ENCODE measurements at places on chromosomes 6 and 20.

DNA sequence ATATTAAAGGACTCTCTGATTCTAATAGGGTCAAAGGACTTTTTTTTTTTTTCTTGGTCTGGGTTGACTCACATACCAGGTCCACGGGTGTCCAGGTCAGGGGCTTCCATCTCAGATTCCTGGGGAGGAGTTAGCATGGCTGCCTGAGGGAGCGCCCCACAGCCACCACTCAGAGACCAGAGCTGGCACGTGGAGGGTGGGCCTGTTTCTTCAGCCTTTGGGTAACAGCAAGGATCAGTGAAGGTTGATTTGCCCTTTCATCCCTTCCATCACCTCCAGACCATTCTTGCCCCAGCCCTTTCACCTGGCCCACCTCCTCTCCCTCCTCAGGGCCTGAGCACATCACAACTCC, 5.9 kb upstream of the GPSM3 start:
- DNase-seq: no peak

DNA sequence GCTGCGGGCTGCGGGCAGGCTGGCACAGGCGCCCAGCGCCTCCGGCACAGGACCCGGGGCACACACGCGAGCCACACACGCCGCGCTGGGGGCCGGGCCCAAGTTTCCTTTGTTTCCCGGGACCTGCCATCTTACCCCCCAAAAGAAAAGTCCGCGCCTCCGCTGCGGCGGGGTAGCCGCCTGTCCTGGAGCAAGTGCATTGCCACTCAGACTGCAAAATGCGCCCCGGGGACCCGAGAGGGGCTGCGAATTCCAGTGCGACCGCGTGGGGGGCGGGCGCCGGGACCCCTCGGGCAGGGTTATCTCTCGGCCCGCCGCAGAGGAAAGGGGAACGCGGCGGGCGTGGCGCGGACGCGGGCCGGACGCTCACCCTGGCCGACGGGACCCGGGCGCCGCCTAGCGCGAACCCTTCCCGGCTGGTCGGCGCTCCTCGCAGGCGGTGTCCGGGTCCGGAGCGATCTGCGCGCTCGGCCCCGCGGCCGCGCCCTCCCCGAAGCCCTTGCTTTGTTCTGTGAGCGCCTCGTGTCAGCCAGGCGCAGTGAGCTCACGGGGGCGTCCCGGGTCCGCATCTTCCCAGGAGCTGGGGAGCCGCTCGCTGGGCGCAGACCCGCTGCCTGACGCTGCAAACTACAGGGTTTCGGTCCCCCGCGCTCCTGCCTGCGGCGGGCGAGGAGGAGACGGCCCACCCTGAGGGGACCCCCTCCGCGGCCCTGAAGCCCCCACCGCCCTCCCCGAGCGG, 639 bp upstream of the CD24 start:
- DNase-seq: no peak

DNA sequence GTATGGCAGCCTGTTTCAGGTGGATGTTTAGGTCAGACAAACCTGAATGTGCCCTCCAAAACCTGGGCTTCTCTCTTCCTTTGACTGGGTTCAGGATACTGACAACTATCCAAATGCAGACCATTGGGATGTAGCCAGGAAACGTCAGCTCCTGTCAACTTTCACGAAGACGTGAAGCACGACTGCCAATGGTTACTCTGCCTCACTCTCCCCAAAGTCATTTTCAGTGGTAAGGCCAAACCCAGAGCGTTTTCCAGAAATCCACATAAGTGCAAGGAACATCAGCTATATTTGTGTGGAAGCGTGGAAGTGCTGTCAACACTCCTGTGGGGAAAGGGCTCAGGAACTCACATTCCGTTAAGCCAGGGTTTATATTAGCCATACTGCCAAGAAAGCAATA, 20.1 kb upstream of the RCAN2 start:
- no peak for DNase-seq

DNA sequence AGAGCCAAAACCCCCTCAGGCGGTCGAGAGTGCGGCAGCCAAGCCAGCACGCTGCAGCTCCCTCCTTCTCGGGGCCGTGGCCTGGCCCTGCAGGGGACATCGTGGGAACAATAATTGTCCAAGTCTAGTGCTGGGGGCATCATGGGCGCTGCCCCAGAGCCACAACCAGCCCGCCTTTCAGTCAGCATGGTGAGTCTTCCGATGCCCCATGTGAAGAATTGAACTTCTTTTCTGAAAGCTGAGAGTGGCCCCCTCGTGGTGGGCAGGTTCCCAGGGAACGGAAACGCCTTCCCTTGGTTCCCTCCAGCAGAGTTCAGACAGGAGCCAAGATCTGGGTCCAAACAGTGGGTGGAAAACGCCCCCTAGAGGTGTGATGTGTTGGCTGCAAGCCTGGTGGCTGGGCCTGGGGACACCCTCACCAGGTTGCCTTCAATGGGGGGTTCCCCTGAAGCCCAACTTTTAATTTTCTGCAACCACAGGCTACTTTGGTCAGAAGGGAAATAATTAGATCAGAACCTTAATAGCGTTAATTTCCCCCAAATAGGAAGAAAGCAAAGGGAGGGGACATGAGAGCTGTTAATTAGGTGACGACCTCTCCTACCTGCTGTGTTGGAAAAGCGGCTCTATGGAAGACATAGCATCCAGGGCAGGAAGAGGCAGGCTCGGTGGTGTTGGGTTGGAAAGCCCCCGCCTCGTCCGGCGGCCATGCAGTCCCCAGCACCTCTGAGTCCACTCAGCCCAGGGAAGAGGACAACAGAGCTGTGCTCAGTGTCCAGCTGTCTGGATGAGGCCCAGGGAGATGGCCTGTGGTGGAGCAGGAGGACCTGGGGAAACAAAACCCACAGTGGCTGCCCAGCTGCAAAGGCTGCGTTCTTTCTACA, 4.7 kb upstream of the MRGBP start:
- DNase-seq: peak; percentile 61

- DNase-seq: no peak
Observed at GRCh38 chr6:157229132-157229618, 94.1 kb downstream of the TMEM242 start.

- no peak for DNase-seq
Observed at GRCh38 chr6:80434691-80435350, 328.4 kb downstream of the BCKDHB start.

DNA sequence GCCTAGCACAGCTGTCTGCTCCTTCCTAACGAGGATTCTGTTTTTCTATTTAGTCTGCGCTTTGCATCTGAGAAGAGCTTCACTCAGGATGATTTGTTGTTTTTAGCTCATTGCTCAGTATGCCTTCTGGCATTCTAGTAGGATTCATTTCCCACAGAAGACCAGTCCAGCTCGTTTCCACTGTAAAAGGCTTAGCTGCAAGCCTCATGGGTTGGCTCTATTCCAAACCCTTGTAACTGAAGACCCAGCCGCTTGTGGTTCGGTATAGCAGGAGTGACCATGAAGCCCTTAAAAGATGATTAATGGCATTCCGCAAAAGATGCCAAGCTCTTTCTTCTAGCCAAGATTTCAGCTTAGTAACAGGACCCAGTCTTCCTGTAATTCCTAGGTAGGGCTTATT, 7.2 kb downstream of the ADGRF1 start:
- no peak for DNase-seq

GRCh38 chr6:135936606-135937005, 85.1 kb downstream of the PDE7B start:
- no peak for DNase-seq

GRCh38 chr6:100426241-100426640, 38.5 kb downstream of the SIM1 start:
- no peak for DNase-seq

GRCh38 chr6:90803956-90804355, 217.1 kb upstream of the MAP3K7 start:
- DNase-seq: no peak

DNA sequence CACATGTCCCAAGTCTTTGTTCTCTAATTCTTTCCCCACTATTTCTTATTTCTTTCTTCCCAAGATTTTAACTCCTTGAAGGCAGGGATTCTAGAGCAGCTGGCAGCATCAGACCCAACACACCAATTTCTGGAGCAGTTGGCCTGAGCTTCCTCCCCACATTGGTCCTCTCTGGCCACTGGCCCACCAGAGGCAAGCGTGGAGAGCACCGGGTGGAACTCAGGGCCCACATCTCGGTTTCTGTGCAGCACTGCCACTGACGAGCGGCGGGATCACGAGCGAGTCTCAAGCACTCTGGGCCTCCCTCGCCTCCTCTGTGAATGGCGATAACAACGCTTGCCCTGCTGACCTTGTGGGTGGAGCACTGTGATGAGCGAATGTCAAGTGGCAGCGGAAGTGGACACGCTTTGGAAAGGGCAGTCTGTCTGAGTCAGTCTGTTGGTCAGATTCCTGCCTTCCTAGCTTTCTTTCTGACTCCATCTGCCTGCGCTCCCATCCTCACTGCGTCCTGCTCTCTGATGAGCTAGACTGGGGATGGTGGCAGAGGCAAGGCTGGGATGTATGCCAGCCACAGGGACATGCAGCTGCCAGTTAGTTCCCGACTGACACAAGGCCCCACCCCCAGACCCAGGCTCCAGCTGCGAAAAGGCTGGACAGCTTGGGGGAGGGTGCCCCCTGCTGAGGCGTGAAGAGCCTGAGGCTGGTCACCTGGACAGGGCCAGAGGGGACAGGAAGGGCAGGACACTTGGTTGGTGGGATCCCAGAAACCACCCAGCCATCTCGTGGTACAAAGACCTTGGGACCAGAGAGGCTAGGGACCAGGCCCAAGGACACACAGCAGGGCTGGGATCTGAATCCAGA, 4.5 kb upstream of the SPDEF start:
- no peak for DNase-seq

GRCh38 chr6:35955071-35955470, 34.2 kb upstream of the SRPK1 start:
- no peak for DNase-seq

DNA sequence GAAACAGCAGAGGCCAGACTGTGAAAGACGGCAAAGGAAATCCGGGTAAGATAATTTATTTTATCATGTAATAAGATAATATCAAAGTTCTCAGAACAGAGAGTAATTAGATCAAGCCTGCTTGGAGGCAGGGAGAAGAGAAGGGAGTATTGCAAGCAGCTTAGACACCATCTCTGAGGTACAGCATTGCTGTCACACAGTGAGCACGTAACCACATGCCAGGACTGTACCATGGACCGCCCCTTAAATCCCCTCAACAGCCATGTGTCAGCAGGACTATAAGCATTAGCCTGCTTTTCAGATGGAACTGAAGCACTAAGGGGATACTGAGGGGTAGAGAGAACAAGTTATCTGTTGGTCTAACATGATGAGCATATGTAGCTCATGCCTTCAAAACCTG, 141.5 kb downstream of the C6orf118 start:
- no peak for DNase-seq

Measured in stimulated activated CD8-positive, alpha-beta memory T cell treated with anti-CD3 and anti-CD28 coated beads, Interleukin-15, amount 100 ng/mL, for 48 hours (primary cell).